ENCODE measurements at places on chromosomes 4 and X.

DNA sequence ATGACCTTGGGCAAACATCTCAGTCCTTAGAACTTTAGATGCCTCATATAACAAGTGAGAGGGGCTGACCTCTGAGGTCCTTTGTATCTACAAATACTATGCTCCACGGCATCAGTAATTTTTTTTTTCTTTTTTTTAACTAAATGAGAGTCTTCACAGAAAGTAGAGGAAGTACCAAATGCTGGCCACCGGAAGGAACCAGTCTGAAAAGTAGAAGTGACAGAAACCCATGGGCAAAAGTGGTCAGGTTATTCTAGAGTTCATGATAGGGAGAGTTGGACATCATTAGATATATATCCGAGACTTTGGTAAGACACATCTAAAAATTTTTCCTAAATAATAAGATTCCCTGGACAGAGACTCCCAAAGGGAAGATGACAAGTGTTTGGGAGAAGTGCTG is 53.7 kb downstream of the COQ2 start:
- DNase-seq, result no peak

DNA sequence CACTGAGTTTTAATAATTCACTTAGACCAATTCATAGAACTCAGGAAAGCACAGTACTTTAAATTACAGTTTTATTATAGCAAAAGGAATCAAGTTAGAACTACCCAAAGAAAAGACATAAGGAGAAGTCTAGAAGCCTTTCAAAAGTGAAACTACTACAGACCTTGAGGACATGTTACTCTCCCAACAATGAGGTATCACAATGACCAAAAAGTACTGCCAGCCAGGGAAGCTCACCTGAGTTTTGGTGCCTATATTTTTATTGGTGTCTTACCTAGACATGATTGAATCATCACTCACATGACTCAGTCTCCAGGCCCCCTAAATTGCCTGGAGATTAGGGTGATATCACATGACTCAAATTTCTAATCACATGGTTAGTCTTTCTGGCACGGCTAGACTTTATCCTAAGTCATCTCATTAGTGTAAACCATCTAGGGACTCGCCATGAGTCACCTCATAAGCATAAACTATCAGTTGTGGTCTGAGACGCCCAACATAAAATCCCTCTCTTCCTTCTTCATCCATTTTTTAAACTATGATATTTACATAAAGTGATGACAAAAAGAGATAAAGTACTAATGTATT is 372.3 kb downstream of the TMA16 start:
- no peak for DNase-seq

DNA sequence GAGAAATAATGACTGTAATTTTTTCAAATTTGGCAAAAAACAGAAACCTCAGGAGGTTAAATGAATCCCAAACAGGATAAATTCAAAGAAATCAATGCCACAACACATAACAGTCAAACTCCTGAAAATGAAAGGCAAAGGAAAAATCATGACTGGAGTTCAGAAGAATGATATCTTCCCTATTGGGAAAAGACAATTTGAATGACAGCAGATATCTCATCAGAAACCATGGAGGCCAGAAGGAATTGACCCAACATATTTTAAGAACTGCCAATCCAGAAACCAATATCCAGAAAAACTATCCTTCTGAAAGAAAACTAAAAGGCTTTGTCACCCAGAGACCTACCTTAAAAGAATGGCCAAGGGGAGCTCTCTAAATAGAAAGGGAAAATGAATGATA is 40.1 kb upstream of the MAMLD1 start:
- DNase-seq, result no peak

DNA sequence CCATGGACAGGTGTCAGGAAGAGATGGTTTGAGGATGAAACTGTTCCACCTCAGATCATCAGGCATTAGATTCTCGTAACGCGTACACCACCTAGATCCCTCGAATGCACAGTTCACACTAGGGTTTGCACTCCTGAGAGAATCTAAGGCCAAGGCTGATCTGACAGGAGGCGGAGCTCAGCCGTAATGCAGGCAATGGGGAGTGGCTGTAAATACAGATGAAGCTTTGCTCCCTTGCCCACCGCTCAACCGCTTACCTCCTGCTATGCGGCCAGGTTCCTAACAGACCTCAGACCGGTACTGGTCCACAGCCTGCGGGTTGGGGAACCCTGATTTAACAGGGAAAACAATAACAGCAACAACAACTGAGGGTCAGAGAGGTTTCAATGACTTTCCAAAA is 2.0 kb upstream of the TEC start:
- no peak for DNase-seq

DNA sequence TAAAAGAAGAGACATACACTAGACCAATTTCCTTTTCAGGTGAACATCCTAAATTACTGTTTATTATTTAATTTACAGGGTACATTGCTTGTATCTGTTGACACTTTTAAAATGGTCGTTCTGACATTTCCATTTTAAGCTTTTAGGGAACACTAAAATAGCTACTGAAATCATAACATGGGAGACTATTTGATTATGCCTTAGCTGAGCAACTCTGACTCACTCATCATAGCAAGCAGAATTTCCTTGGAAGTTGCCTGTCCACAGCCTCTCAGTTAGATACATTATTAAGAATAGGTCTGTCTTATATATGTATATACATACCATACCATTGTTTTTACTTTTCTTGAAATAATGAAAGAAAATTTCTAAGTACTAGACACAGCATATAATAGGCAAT is 22.0 kb downstream of the GUCY1B1 start:
- no peak for DNase-seq

GRCh38 chrX:44462850-44463249 is 79.8 kb downstream of the FUNDC1 start:
- DNase-seq, result peak; percentile 21

DNA sequence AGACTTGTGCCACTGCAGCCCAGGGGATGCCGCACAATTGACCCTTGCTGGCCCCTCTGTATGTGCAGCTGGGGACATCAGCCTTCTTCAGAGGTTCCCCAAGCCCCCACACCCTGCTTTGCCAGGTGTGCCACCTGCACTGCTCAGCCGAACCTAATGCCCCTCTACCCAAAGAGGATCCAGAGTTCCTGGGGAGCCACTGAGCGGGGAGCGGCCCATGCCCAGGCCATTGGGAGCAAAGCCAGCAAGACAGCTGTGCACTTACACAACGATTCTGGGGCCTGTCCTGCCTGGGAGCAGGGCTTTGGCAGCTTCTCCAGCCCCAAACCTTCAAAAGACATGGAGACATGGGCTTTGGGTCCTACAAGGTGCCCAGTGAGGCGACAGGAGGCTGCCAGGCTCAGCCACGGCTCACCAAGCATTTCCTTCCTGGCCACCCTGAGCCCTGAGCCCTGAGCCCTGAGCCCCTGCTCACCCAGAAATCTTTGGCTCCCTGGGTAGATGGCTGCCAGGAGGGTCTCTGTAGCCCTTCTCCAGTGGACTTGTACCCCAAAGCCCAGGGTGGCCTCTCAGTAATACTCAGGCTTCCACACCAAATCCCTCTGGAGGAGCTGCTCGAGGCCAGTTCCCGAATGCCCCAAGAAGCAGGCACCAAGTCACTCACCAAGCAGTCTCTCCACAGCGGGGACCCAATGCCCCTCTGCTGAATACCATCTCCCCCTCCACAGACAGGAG is 13.0 kb downstream of the PNMA6E start:
- DNase-seq, result no peak

DNA sequence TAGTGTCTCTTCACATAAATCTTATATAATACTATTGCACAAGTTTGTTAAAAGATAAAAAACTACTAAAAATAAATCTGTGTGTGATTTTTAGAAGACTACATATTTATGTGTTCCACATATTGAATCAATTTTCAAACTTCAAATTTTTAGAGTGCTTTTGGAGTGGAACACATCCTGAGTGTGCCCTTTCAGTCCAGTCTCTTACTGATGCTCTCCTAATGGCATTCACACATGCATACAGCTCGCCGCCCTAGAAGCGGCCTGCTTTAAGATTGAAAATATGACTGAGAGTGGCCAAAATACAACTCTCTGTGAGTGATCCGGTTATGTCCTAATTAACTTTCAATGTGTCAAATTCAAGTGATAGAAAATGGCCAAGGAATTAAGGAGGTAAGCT is 628.8 kb downstream of the ANKRD50 start:
- no peak for DNase-seq

DNA sequence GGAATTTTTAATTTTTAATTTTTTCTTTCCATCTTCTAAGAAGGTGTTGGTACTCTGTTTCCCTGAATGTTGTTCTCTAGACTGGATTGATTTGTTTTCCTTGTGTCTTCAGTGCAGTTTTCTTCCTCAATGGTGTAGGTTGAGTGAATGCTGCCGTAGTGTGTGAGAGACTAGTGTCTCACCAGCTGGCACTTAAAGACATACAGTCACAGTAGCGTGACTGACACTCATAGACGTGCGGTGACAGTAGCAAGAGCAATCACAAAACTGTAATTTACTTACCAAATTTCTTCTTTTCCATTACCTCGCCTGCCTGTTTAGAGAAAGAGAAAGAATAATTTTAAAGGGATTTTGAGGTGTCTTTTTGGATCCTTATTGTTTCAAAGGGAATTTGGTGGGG is 21.4 kb upstream of the PGM2 start:
- DNase-seq, result no peak

GRCh38 chr4:18213576-18214198 is 192.1 kb upstream of the LCORL start:
- no peak for DNase-seq

DNA sequence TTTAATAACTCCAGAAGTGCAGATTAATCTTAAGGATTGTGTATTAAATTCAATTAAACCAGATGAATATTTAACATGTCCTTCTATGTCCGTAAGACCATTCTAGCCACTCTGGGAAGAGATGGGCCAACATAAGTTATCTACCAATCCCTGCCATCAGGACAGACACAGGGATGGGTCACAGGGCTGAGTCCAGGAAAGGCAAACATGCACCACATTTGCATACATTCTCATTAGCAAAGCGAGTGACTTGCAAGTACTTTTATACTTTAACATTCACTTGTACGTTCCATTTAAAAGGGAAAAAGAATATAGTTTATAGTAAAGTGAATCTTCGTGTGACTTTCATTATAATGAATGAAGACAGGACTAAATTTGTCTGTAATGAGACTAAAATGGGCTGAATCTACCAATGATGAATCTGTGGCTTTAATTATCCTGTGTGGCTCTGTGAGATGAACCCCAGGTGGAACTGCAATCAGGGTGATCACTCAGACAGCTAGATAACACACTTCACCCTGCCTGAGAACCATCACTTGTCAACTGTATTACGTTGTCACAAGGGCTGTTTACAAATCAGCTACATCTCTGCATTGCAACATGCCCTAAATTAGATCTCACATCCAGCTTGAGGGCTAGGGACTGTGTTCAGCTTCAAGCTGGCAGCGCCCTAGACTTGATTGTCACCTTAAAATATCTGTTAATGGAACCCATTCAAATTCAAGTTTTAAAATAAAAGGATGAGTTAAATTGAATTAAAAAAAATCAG is 77.2 kb downstream of the SH3KBP1 start:
- DNase-seq, result no peak

DNA sequence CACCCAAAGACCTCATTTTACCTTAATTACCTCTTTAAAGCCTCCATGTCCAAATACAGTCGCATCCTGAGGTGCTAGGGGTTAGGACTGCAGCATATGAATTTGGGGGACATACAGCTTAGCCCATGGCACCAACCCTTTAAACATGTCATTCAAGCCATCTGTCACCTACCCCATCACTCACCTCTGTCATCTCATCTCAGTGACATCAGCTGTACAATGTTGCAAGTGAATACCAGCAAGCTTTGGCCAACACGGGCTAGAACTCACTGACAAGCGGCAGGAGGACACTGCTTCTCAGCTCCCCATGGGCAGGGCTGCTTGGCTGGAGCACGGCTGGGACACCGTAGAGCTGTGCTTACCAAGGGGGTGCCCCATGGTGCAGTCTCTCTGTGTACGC is 107.5 kb downstream of the STK32B start:
- DNase-seq, result no peak

DNA sequence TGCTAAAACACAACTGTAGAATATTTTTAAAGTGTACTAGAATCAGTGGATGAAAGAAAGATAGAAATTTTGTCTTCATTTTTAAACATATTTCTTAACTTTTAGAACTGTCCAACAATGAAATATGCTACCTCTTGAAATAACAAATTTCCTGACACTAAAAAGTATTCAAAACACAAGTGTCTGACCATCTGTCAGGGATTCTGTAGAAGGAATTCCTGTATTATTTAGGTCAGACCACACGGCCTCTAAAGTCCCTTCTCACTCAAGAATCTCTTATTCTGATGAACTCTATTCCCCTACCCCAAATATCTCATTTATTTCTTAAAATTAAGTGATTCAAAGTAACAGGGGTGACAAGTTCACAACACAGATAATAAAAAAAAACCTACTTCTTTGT is 99.1 kb downstream of the MAML3 start:
- DNase-seq, result no peak

DNA sequence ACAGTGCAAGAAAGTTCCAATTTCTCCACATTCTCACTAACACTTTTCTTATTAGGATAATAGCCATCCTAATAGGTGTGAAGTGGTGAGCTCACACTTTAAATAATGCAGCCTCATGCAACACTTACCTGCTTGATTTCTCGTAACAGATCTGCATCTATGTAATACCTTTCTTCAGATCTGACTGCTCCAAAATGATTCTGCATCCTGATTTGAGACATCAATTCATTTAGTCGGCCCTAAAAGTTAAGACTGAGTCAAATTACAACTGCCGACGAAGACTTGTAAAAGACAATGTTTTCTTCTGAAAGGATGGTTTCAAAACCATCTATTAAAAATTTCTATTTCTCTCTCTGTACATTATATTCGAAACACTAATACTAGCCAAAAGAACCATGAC is 30.7 kb downstream of the NUP54 start:
- no peak for DNase-seq

Data from NCI-H2171 treated with DMSO at 0.1 percent for 48 hours (cell line).